T-helper 9 cell (primary cell): ENCODE measurements at places on chromosomes 7 and 10.

GRCh38 chr7:38594949-38595348, 36.2 kb downstream of the AMPH start:
- DNase-seq, result no peak

GRCh38 chr7:12570168-12570533, 369 bp upstream of the SCIN start:
- no peak for DNase-seq

DNA sequence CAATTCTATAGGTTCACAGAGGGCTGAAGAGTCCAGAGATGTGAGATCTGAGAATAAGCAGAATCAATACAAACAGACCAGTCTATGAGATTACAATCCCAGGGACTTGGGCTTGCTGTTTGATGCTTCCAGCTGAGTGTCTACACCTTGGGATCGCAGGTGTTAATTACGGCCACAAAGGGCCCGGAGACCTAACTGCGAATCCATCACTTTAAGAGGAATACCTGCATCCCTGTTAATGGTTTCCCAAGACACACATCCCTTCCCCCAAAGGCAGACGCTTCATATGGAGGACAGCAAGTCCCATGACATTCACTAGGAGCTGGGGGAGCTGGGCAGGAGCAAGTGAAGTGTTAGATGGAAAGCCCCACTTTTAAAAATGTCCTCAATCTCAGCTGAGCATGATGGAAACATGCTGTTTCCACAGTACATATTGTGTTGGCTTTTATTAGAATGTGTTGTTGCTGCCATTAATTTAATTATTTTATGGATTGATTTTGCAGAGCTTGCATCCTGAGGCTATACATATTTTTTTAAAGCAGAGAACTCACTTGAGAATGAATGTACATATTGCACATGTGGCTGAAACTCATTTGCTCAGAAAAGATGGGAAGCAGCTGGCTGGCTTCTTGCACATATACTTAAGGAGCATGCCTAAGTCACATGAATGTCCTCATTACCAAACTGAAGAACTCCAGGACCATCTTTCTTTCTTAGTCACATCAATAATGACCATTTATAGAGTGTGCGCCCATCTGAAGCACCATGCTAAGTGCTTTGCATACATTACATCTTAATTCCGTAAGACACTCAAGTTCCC, 151.3 kb downstream of the NEBL start:
- DNase-seq, result no peak

DNA sequence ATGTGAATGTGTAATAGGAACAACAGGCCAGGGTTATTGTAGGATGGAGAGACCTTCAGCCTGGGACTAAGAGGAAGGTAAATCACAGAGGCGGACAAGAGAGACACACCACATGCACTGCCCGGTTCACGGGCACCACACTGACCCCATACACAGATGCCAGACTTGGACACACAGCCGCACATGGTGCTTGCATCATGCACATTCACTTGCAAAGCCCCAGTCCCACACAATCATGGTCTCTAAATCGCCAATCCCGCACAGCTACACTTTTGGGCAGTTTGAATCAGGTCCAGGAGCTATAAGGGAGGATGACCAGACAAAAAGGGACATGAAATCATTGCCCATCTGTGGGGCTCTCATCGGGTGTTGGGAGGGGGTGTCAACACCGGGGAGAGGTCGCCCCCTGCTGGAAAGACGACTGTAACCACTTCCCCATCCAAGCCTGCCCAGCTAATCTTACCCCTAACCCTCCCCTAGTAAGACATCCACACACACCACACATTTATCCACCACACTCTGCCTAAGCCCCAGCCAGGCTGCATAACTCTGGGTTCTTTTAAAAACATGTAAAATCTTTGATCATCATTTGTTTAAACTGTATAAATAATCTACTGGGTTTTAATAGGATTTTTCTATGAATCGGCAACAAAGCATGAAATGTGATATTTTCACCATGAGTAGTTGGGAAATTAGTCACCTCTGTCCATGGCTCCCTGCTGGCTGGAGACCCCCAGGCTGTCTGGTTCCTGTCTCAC, 40.5 kb upstream of the SLF2 start:
- DNase-seq, result peak; percentile 34

DNA sequence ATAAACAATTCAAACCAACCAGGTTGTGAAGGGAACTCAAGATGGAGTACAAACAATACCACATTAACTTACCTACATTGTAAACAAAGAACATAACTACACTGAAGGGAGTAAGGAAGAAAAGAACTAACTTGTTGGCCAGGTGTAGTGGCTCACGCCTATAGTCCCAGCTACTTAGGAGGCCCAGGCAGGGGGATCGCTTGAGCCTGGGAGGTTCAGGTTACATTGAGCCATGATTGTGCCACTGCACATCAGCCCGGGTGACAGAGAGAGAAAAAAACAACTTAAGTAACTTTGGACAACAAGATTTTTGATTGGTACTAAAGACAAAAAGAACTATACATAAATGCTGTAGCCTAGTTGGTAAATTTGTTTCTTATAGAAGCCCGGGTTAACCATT, 68.8 kb downstream of the TRIL start:
- DNase-seq, result no peak

GRCh38 chr10:60073781-60074656, 167.7 kb upstream of the CCDC6 start:
- DNase-seq, result no peak

- no peak for DNase-seq
Observed at GRCh38 chr7:44470135-44470479, 20.4 kb downstream of the NUDCD3 start.

DNA sequence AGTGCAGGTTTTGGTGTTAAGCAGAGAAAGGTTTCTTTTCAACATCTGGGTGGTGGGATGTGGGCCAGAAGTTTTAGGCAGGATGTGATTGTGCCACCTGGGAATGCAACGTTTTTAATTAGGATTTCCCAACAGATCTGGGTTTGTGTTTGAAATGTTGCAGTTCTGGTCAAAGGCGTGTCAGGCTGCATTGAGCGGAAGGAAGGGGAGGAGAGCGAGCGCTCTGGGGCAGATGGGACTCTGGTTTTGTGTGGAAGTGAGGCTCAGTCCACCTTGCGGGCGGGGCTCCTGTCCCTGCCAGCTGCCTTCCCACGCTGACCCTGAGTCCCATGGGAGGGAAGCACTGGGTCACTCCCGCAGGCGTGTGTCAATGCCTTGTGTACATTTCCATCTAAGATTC, 767.7 kb downstream of the KCNMA1 start:
- no peak for DNase-seq

DNA sequence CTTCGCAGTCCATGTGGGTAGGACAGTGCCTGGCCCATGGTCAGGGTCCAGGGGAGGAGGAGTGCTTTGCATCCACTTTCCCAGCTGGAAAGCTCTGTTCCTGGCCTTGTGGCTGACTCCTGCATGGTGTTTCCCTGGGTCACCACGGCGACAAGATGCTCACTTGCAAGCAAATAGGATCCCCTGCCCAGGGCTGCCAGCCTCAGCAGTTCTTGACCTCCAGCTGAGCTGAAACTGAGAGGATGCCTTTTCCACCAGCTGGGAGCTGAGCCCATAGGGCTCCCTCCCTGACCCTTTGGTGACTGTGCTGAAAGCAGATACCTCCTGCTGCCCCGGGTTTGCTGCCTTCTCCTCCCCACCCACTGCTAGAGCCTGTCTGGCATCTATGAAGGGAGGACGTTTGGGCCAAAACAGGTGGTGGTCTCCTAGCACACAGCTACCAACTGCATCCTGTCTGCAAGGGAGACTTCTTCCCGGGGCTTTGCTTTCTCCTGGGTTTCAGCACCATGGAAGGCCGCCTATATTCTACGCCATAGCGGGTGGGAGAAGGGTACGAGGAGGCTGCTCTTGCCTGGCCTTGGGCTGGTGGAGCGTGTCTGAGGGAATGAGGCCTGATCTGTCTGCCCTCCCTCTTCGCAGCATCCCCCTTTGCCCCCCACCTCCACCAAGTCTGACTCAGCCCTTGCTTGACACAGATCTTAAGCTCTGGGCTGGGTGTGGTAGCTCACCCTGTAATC, 34.4 kb downstream of the UBTD1 start:
- DNase-seq, result no peak

DNA sequence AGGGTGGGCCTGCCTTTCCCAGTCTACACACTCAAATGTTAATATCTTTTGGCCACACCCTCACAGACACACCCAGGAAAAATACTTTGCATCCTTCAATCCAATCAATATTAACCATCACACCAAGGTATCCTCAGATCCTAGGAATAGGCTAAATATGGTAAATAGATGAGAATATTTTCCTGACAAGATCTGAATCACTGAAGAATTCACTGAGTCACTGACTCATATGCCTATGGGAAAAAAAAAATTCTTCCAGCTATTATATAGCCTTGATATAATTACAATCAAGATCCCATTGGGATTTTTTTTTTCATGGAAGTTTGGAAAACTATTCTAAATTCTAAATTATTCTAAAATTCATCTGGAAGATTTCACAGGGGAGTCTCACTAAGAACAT, 65.8 kb downstream of the INHBA start:
- DNase-seq, result no peak

GRCh38 chr10:88347022-88347421, 236.1 kb downstream of the RNLS start:
- DNase-seq, result no peak

- DNase-seq, result no peak
Observed at GRCh38 chr10:20372748-20373147, 524.4 kb downstream of the NEBL start.

GRCh38 chr7:100642534-100642907, 1.2 kb upstream of the TFR2 start:
- no peak for DNase-seq

DNA sequence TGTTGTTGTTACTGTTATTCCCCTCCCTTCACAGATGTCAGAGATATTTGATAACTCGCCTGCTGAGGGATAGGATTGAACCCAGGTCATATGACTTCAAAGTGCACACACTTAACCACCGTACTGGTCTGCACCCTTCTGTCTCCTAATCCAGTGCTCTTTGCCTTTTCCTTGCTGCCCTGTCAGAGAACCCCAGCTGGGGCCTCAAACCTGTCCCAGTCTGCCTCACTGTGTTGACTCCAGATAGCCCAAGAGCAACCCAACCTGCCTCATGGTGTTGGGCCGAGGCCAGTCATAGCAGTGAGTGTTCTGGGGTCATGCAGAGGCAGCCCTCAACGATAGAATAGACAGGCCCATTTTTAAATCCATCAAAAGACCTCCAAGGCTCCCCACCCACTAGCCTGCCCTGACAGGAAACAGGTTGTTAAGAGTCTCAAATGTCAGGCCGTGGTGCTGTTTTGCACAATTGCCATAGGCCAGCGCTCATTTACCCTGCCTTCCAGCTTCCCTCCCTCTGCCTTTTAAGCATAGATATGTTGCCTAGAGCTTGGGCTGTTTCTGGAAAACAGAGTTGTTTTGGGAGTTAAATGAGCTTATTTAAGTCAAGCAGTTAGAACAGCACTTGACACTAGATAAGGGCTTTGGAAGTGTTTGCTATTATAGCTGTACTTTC, 37.0 kb upstream of the PDCD4 start:
- no peak for DNase-seq

GRCh38 chr10:94299417-94299816, 63.3 kb downstream of the NOC3L start:
- no peak for DNase-seq

DNA sequence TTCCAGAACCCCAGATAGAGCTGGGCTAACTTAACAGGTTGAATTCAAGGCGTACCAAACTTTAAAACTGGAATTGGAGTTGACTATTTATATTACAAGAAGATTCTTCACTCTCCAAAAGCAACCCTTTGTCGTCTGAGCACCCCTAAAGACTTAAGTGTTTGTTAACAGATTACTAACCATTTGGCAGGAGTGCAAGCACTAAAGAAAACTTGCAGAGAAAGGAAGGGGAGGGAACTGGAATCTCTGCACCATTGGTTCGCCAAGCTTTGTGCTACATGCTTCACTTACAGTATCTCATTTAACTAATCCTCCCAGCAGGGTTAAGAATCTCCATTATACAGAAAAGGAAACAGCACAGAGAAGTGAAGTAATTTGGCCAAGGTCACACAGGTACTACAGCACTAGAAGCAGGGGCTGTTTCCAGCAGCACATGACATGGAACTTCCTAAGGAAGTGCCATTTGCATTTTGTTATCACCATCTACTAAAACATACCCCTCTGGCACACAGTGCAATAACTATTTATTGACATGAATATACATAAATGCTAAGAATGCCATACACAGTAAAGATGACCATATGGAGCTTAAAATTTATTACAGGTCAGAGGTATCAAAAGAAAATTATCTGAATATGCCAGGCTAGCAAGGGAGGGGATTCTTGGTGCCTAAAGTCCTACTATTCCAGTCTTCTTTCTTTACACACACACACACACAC, 201.2 kb downstream of the KCNMA1 start:
- DNase-seq, result no peak

- DNase-seq, result peak; percentile 25
Observed at GRCh38 chr7:7181519-7182155, 707 bp upstream of the C1GALT1 start.

DNA sequence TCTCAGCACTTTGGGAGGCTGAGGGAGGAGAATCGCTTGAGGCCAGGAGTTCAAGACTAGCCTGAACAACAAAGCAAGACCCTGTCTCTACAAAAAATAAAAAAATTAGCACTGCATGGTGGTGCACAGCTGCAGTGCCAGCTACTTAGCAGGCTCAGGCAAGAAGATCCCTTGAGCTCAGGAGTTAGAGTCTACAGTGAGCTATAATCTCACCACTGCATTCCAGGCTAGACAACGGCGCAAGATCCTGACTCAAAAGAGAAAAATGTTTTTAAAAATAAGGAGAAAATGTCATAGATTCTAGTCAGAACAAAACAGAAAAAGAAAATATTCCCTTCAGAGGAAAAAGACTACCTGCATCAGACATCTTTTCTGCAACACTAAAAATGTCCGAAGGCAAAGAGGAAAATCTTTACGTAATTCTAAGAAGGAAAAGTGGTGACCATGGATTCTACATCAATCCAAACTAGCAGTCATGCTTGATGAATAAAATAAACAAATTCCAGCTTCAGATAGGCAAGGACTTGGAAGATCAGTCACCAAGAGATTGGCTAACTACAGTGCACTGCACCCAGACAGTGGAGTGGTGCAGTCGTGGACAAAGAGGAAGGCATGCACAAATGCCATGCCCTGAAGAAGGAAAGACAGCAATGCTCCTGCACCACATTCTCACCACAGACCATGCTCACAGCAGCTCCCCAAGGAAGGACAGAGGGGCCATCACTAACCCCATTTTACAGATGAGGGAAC, 54.3 kb downstream of the ERCC6 start:
- no peak for DNase-seq

- no peak for DNase-seq
Observed at GRCh38 chr7:91289633-91290254, 25.5 kb downstream of the FZD1 start.

DNA sequence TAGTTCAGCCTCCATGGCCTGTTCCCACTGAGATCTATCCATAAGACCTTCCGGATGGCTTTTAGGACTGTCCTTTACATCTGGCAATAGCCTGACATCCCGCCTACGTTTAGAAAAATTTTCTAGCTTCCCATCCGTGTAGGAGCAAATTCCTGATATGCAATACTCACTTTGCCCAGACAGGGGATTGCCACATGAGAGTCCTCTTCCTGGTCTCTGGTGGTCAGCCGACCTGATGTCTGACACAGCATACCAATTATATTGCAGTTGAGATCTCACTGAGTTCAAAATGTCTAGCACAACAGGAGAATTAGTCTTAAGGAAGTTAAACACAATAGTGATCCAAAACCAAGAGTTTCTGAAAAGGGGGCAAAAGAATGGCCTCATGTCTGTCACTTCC, 9.4 kb upstream of the ETV1 start:
- no peak for DNase-seq

GRCh38 chr7:153943861-153944260, 108.3 kb upstream of the DPP6 start:
- DNase-seq, result no peak

GRCh38 chr10:30645340-30645827, 15.8 kb upstream of the LYZL2 start:
- no peak for DNase-seq
